ENCODE measurements at places on chromosomes 12 and 14.

DNA sequence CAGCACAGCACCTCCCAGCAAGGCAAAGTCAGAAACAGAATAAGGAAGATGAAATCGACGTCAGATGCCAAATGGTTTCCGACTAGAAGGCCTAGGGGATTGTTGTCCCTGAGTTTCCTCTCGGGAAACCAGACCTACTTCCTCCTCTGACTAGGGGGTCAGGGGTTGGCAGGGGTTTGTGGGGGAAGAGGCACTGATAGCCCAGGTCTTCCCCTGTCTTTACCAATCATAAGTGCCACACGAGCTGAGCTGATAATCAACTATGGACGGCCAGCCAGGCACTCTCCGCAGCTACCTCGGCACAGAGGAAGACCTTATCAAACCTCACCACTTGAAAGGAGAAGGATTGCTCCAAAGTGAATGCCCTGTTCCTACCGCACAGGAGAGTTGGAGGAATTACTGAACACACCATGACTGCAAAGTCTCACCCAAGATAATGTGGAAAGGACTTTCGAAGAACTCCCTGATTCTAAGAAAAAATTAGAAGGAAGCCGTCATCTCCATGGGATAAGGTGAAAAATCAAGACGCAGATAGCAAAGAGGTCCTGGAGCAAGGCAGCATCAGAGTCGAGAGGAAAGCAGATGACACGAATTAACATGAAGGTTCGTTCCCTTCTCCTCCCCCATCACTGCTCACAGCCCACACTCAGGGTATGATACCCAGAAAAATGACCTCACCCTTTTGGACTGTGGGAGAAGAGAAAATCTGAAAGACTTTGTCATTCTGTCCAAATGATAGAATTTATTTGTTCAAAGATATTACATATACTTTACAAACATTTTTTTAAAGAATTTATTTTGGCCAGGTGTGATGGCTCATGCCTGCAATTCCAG, 77.7 kb upstream of the MED13L start:
- no peak for DNase-seq

- no peak for DNase-seq
Measured at GRCh38 chr12:119594772-119595445, 1.3 kb downstream of the TMEM233 start.

GRCh38 chr14:21081521-21082142, 11.5 kb downstream of the ARHGEF40 start:
- DNase-seq: no peak

- DNase-seq: no peak
Measured at GRCh38 chr12:46752396-46752795, 73.4 kb downstream of the SLC38A4 start.

- DNase-seq: no peak
Measured at GRCh38 chr14:32576088-32576795, 247.1 kb downstream of the AKAP6 start.

DNA sequence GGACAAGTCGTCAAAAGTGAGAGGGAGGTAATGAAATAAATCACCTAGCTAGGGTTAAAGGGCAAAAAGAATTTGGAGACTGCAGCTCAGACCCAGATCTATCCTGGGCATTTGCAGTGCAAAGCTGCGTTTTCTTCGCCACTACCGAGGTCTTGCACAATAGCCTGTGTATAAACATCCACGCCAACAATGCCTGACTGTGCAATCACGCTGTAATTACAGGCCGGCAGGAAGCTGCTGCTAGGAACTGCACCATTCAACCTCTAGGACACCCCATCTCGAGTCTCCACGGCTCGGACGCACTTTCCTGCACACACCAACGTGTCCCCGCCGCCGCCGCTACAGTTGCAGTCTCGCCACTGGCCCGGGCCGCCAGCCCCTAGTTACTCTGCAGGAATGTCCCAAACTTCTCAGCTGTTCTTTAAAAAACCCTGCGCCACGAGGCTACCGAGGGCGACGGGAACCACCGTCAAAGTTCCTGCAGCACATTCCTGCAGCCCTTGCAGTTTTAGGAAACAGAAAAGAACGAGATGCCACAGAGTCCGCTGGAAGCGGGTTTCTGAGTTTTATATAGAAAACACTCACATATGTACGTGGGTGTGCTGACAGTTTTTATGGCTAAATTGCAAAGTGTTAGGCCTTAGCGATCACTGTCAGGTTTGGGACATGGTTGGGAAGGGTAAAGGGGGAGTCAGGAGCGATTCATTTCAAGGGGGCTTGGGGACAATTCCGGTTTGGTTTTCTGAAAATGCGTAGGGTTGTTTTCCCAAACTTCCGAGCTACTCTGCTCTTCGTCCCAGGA, 65.6 kb upstream of the PTGR2 start:
- no peak for DNase-seq
